Smooth muscle cell of the brain vasculature (primary cell): ENCODE measurements at places on chromosomes 11 and 22.

DNA sequence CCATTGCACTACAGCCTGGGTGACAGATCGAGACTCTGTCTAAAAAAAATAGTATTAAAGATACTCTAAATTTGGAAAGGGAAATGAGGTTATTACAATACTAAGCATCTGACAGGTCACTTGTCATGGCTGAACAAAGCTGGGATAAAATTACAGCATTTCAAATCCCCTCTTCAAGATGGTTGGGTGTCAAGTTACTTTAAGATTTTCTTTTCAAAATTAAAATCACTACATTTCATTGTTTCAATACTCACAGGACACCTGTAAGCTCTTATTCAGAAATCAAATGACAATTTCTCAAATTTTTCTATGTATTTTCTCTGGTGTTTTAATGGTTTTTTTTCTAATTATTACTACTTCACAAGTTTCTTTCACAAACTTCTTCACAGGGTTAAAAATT is 5.7 kb downstream of the TAF1D start:
- no peak for DNase-seq

GRCh38 chr22:32777987-32778386 is 23.5 kb upstream of the TIMP3 start:
- no peak for DNase-seq

DNA sequence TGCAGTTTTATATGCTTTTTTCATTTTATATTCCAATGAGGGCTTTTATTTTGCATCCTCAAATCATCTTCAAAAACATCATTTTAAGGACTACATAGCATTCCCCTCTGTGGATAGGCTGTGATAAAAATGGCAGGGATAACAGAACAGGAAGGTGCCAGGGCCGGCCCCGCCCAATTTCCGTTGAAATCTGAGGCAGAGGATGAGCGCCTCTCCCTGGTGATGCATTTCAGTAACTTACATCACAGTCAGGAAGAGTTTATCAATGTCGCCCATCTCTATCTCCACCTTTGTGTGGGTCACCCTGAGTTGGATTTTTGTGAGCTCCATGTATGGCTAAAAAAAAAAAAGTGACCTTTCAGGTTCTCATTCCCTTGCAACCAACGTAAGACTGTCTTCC is 201.6 kb downstream of the DSCAML1 start:
- DNase-seq, result no peak

DNA sequence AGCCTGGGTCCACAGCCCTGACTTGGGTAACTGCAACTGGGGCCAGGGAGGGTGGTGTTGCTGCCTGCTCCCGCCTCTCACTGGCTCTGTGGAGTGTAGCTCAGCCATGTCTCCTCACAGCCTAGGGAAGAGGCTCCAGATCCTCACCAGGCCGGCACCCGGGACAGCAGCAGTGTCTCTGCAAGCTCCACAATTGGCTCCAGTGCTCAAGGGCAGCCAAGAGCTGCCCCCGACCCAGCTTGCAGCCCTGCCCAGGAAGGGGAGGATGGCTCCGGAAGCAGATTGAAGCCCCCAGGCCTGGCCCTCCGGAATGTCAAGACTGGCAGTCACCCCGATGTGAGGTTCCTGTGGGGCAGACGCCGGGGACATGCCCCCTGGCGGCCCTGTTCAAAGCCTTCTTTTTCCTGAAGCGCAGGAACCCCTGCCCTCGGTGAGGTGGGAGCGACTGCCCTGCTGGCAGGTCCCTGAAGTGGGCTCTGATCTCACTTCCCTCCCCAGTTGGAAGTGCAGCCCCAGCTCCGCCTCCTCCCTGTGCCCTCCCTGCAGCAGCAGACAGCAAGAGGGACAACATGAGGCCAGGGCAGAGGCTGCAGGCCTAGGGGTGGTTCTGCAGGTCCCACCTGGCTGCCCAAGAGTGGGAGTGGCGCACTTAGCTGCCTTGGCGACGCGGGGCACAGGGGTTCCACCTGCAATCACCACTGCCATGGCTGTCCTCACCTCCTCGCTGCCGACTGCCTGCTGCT is 816.2 kb upstream of the LUZP2 start:
- DNase-seq, result no peak

DNA sequence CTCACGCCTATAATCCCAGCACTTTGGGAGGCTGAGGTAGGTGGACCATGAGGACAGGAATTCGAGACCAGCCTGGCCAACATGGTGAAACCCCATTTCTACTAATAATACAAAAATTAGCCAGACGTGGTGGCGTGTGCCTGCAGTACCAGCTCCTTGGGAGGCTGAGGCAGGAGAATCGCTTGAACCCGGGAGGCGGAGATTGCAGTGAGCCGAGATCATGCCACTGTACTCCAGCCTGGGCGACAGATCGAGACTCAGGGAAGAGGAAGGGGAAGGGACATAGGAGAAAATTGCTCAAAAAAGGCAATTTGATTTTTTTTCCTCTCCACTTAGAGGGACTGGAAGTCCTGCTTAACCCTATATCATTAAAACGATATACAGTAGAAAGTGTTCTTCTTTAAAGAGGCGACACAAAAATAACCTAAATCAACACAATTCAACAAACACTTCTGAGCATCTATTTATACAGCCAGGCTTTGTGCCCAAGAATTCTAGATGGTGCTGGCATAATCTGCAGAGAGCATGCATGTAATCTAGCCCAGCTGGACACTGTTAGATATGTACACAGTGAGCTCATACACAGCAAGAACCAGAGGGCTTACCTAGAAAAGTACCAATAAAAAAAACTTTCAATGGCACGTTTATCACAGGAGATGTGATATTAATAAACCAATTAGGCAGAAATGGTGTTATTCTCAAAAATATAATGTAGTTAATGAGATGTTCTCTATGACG is 20.9 kb upstream of the DENND5A start:
- no peak for DNase-seq

DNA sequence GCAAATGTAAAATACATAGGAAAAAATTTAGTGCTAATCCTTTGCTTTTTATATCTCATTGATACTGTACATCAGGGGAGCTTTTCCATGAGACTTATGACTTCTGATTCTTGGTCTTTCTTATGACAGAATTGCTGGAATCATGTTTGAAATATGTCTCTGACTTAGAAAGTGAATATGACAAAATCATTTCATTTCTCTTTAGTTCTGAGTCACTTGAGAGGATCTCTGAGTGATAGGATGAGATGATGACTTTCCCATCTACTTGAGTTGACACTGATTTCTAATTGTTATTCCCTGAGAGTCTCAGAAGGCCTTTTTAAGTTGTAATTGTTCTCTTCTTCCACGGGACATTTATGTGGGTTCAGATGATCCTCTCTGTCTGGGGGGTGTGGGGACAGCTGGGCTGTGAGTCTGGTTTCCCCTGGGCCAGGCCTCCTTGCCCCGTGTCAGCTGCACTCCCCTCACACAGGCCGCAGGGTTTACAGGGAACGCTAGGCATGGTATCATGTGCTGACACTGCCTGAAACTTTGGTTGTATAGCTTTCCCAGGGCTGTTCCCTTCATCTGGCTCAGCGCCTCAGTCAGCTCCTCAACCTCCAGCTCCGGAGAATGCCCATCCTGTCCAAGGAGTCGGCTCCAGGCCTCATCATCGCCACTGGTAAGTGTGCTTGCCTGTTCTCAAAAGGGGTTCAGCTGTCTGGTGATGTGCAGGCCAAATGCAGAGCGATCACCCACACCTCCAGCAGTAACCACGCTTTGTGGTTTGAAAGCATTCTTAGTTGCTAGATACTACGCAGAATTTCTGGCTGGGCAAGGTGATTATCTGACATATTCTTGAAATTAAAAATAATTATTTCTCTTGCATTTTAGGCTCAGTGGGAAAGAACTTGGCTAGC is 69.5 kb upstream of the SORL1-AS1 start:
- no peak for DNase-seq

GRCh38 chr11:64848826-64849597 is 4.6 kb upstream of the CDC42BPG start:
- DNase-seq, result no peak

- DNase-seq, result no peak
These were observed 84.3 kb downstream of the ARL14EP start for GRCh38 chr11:30406978-30407762.

- no peak for DNase-seq
These were observed 5.1 kb downstream of the PHF21A start for GRCh38 chr11:46116007-46116711.

- DNase-seq, result no peak
These were observed 51.4 kb upstream of the WNT7B start for GRCh38 chr22:46028106-46028991.

DNA sequence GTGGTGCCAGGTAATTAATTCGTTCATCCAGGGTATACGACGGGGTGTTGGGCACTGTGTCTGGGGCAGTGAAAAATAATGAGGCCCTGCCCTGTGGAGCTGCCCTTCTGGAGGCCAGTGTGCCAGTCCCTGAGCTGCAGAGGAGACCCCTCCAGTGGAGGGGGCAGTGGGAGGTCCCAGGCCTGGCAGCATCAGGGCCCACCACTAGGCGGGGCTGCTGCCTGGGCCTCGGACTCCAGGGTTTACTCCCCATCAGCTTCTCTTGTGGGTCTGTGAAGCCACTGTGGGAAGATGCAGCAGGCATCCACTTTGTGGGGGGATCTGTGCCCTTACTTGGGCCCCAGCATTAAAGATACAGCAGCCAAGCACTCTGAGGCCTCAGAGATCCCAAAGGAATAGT is 17.4 kb upstream of the TMPRSS6 start:
- no peak for DNase-seq

DNA sequence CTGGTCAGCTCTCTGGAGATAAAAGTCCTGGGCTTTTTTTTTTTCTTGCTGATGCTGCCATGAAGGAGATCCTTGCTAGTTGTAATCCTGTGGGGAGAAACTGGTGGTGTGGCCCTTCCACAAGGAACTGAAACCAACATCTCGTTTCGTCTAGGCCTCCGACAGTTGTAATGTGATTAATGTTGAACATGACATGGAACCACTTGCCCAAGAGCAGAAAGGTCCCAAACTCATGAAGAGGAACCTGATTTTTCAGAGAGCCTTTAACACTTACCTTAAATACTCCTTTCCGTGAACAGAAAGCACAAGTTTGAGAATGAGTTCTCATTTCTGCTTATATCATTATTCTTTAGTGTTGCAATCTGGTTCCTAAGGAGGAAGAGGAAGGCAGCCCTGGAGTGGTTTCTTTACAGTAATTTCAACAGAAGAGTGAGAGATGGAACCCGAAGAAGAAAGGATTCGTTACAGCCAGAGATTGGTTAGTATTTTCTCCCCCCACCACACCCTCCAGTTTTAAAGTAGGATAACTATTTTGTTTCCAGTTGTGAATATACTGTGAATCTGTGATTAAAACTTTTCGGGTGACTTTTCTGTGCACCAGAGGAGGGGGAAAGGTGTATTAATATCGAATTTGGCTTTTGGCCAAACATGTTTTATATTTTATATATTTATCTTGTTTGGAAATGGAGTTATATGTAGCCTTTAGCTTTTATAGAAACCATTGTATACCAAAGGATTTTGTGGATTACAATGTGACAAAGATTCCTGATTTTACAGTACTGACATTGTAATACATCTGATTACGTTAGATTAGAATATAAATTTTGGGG is 2.0 kb downstream of the KDM2A start:
- no peak for DNase-seq

DNA sequence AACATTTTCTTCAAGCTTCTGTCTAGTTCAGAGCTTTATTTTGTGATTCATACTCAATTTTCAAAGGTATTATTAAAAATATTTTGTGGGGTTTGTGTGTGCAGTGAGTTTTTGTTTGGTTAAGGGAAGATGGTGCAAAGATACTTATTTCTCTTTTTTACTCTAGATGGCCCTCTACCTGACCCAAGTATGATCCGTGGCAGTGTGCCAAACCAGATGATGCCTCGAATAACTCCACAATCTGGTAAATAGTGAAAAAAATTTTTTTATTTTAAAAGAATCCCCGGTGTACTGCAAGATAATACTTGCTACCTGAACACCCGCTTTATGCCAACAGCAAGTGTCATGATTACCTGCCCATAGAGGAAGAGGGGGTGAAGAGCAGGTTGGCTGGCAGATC is 54.2 kb downstream of the EP300 start:
- no peak for DNase-seq

DNA sequence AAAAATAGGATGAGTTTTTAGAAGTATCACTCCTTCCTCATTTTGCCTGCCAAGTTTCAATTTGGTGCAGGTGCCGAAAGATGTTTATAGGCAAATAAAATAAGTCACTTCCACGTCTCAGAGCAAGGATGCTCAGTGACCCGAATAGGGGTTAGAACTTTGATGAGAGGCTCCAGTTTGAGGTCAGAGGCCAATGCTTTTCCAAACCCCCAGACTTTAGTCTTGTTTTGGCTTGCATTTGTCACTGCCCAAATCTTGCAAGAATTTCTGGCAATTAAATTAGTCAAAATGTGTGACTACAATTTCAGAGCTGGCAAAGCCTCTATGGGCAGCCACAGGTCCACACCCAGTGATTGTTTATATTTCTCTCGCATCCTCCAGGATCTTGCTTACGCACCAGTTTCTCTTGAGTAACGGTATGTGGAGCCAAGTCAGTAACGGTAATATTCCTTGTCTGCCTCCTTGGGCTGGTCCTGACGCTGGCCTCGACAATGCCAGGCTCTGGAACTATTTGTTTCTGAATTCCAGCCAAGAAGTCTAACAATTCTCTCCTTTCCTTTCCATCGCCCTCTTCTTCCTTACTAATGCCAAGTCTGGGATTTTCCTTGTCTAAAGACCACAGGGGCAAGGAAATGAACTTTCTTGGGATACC is 9.9 kb upstream of the NUP160 start:
- DNase-seq, result no peak

DNA sequence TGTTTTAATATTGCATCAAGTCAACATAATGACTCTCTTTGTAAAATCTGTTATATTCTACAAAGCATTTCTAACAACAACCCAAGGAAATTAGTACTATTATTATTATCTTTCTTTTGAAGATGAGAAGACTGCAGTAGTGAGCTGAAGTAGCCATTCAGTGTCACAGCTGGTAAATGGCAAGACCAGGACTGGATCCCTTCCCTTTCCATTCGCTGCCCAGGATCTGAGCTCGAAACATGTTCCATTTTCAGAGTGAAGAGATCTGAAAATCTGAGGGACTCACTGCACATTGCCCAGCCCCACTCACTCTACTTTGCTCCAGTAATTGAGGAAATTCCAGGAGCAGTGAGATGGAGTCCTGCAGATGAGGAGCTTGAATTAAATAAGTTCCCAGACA is 240.0 kb upstream of the BLID start:
- DNase-seq, result no peak

DNA sequence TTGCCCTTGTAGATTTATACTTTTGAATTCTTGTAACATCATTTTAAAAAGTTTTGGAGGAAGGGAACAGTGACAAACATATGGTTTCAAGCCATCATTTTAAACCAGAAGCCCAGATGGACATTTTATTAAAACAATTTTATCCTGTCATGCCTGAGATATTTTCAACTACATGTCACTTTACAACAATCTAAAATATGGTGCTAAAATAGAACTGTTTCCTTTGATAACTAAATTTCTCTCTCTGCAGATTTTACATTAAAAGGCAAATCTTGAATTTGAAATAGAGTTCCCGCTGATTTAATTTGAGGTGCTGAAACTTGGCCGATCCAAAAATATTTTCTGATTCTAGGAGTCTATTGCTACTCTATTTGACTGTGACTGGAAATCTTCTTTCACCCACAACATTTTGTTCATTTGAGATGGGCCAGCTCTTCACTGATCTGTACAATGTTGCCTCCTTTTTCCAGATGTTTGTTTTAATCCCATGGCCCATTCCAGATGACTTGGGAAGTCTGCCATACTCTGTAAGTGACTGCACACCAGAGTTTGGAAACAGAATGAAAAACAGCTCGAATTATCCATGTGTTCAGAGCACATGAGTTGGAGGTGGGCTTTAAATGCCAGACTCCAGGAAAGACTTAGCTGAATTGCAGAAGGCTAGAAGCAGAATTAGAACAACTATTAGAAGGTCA is 402.5 kb downstream of the TMEM135 start:
- no peak for DNase-seq

- DNase-seq, result no peak
These were observed 4.9 kb downstream of the TPBGL start for GRCh38 chr11:75245356-75246005.
